Hematopoietic multipotent progenitor cell (in vitro differentiated cells): ENCODE measurements at places on chromosomes 1 and 21.
A peak's percentile ranks its signal among the peaks of the same experiment; 100 is the strongest.

GRCh38 chr21:45019887-45020537 is 54.4 kb upstream of the ADARB1 start:
- no peak for DNase-seq

DNA sequence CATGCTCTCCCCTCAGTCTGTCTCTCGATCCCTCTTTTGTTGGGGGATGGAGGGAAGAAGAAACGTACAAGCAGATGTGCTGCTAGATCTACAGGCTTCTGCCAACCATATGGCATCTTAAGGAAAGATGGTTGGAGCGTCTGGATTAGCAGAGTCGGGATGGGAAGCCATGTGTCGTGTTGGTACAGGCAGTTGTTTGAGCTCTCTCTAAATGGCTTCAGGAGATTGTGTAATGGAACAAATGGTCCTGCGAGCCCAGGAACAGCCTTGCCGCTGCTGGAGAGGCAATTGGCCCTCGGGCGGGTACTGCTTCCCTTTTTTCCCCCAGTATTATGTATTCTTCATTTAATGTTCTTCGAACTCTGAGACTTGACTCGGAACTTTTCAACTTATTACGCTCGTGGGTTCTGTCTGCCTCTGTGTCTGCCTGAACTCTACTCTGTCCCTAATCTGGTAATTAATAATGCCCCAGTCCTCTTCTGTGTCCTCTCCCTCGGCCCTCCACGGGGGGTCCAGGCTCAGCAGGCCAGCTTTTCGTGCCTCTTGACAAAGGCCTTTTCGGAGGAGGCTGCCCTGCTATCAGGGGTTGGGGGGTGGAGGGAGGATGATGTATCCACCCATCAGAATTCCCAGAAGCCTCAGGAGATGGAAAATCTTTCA is 215.3 kb downstream of the SDCCAG8 start:
- DNase-seq = no peak

DNA sequence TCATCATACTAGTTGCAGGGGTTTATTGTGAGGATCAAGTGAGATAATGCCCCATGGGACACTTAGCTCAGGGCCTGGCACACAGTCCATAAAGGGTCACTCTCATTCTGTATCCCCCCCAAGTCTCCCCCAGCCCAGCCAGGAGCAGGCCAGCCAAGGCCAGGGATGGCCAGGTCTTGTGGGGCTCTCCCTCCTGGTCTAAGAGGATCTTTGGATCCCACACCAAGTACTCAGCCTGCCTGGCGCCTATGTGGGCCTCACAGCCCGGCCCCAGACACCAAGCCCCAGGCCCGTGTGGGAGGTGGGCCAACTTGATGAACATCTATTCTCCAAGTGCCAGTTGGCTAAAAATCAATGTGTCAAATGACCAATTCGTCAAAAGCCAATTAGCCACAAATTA is 117.8 kb downstream of the GLIS1 start:
- DNase-seq = no peak

GRCh38 chr1:234270093-234270492 is 103.2 kb upstream of the COA6 start:
- no peak for DNase-seq

GRCh38 chr1:19009882-19010321 is 53.4 kb upstream of the IFFO2 start:
- no peak for DNase-seq

DNA sequence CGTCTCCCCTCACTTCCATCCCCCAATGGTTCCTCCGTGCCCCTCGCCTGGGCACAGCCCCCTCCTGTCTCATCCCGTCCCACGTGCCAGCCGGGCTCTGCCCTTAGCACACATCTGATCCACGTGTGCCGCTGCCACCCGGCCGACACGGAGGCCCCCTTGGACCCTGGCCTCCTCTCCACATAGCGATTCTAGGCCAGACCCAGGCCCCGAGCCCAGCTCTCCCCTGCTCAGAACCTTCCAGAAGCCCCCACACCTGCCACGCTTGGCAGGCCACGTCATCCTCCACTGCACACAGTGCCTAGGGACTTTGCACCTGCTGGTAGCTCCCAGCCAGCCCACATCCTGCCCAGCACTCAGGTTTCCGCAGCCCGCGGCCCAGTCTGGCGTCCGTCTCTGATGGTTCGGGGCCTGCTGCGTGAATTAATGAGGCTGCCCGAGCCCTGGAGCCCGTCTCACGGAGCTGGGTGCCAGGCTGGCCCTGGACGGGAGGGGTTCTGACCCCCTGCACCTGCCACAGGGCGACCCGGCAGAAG is 20.1 kb downstream of the PLCH2 start:
- DNase-seq = no peak

- no peak for DNase-seq
Observed at GRCh38 chr1:88956003-88956402, 36.4 kb downstream of the KYAT3 start.

- no peak for DNase-seq
Observed at GRCh38 chr1:157113106-157113505, 13.5 kb upstream of the ETV3L start.

DNA sequence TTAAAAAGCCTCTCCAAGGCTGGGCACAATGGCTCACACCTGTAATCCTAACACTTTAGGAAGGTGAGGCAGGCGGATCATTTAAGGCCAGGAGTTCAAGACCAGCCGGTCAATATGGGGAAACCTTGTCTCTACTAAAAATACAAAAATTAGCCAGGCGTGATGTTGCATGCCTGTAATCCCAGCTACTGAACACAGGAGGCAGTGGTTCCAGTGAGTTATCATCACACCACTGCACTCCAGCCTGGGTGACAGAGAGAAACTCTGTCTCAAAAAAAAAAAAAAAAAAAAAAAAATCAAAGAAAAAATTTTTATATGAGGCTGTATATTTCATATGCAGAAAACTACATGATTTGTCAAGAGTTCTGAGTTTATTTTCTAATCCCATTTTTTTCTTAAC is 1107.1 kb upstream of the TMPRSS15 start:
- no peak for DNase-seq

DNA sequence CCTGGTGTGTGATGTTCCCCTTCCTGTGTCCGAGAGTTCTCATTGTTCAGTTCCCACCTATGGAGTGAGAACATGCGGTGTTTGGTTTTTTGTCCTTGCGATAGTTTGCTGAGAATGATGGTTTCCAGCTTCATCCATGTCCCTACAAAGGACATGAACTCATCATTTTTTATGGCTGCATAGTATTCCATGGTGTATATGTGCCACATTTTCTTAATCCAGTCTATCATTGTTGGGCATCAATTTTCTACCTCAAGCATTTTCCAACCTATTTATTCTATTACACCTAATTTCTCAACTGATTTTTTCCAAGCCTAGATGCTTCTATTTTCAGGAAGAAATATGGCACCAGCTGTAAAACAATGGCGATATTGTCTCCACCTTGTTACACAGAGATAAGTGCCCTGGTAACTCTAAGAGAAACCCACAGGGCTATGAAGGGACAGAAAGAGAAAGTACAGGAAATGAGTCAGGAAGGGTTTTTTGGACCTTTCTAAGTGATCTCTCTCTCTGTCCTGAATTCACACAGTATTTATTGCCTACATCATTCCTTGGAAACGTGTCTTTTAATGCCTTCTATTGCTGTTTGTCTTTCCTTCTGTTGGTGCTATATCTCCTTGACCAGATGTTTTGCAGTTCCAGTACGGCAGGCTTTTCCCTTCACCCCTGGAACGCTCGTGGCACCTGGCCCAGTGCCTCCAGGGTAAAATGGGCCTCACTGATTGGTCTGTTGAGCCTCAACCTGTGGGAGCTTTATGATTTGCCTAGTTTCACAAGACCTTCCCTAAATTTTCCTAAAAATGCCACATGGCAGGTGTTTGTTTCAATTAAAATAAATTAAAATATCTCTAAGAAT is 14.6 kb upstream of the JAK1 start:
- DNase-seq = peak; percentile 19

DNA sequence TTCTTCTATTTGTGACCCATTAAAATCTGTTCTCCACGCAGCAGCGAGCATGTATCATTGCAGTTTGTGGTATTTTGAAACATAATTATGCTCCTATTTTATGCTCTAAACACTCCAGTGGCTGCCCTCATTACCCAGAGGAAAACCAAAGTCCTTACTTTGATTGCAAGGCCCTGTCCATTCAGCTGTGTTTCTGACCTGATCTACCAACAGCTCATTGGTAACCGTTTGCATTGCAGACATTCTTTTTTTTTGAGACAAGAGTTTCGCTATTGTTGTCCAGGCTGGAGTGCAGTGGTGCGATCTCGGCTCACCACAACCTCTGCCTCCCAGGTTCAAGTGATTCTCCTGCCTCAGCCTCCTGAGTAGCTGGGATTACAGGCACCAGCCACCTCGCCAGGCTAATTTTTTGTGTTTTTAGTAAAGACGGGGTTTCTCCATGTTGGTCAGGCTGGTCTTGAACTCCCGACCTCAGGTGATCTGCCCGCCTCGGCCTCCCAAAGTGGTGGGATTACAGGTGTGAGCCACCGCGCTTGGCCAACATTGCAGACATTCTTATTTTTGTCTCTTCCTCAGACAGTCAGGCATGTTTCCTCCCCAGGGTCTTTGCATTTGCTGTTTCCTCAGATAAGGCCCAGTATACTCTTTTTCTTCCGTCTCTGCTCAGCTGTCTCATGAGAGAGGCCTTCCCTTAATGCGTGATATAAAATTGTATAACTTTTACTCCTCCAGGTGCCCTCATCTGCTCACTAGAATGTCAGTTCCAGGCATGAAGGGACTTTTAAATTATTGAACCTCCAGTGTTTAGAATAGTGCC is 32.5 kb downstream of the THRAP3 start:
- DNase-seq = peak; percentile 26

DNA sequence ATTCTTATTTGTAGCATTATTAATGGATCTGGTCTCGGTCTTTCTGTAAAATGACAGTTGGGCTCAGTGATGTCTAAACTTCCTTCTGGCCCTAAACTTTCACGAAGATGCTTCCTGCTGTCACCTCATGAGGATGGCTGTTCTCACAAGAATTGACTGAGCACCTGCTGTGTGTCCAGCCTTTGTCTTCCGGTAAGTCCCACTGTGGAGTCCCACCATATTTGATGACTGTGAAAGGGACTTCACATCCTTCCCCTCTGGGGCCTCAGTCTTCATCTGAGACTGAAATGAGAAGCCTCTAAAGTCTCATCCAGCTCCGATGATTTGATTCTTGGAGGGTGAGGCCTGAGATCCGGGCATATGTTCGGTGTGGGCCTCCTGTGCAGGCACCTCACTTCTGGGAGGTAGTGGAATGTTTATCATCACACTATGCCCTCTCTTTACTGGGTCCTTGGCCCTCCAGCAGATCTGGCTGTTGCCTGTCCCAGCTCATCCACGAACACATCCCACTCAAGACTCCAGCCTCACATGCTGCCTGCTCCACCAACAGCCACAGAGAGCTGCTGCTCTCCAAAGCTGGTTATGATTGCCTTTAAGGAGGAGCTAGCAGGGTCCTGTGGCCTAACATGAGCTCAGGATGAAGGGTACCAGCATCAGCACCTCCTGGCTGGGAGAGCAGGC is 95.8 kb downstream of the KCNN3 start:
- no peak for DNase-seq

DNA sequence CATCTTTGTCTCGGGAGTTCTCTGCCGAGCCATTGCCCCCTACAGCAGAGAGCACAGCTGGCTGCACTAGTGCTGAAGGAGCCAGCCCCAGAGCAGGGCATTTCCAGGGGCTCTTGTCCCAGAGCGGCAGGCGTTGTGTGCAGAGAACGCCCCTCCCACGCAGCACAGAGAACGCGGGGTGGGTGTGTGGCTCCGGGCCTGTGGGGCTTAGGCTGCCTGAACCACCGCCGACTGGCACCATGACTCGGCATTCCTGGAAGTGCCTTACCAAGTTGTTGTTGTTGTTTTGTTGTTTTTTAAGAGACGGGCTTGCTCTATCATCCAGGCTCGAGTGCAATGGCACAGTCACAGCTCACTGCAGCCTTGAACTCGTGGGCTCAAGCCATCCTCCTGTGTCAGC is 15.8 kb upstream of the DIP2A start:
- DNase-seq = no peak

GRCh38 chr1:44720281-44720680 is 10.7 kb downstream of the RNU5D-1 start:
- no peak for DNase-seq

- no peak for DNase-seq
Observed at GRCh38 chr21:36916718-36917117, 49.8 kb downstream of the HLCS start.

DNA sequence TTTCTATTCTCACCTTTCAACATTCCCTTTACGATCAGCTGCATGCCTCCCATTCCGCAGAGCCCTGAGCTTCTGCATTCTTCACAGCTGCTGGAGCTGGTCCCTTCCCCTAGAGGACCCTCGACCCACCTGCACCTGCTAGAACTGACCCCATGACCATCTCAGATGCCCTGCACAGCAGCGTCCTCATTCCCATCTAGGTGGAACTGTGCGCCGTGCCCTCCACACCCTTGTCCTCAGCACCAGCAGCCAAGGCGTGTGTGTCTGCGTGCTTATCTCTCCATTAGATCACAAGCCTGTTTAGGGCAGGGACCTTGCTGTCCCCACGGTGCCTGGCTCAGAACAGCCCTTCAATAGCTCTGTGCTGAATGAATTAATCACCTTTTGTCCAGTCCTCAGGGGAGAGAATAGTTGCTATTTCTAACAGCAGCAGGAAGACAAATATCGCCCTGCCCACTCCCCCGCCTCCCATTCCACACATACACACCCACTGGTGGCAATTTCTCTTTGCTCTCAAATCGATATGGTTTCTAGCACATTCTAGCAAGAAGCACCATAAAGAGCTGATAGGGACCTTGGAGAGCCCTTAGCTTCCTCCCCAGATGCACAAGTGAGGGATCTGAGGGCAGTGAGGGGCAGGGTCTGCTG is 61.7 kb downstream of the KCNN3 start:
- DNase-seq = no peak

- DNase-seq = no peak
Observed at GRCh38 chr1:247111700-247112478, 7.7 kb upstream of the ZNF669 start.

GRCh38 chr1:189405419-189405818 is 1072.2 kb downstream of the BRINP3 start:
- no peak for DNase-seq

DNA sequence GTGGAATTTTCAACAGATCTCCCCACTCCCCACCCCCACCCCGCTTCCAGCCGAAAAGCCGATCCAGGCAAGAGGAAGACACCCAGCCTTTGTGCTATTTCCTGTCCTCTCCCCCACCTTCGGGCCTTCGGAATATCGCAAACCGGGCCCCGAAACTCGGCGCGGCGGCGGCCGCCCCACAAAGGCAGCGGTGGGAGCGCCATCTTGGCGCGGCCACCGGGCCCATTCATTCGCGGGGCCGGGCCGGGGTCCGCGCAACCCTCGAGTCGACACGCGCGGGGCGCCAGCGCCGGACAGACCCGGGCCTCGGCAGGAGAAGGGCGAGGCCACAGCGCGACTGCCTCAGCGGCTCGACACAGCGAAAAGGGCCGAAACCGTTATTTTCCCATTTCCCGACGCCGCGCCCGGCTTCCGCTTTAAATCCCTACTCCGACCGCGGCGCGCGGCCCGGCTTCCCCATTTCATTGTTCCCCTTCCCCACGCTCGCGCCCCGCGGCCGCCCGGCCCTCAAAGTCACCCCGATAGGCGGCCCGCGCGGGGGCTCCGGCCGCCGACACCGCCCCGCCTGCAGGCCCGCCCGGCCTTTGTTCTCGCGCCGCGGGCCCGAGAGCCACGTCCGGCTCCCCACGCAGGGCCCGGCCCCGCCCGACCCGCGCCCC is 911 bp downstream of the GNB1 start:
- DNase-seq = peak; percentile 70

- no peak for DNase-seq
Observed at GRCh38 chr1:179958359-179958758, 3.7 kb downstream of the CEP350 start.
